Stimulated activated naive B cell treated with anti-CD40 and anti-IgM and Interleukin-4, amounts not matched to agents 10 μg/mL and 1 μg/mL and 100 μg/mL, for 72 hours (primary cell): ENCODE measurements at places on chromosomes 7 and 10.
A peak's percentile ranks its signal among the peaks of the same experiment; 100 is the strongest.

GRCh38 chr7:47183862-47184590 is 397.9 kb downstream of the TNS3 start:
- no peak for DNase-seq

DNA sequence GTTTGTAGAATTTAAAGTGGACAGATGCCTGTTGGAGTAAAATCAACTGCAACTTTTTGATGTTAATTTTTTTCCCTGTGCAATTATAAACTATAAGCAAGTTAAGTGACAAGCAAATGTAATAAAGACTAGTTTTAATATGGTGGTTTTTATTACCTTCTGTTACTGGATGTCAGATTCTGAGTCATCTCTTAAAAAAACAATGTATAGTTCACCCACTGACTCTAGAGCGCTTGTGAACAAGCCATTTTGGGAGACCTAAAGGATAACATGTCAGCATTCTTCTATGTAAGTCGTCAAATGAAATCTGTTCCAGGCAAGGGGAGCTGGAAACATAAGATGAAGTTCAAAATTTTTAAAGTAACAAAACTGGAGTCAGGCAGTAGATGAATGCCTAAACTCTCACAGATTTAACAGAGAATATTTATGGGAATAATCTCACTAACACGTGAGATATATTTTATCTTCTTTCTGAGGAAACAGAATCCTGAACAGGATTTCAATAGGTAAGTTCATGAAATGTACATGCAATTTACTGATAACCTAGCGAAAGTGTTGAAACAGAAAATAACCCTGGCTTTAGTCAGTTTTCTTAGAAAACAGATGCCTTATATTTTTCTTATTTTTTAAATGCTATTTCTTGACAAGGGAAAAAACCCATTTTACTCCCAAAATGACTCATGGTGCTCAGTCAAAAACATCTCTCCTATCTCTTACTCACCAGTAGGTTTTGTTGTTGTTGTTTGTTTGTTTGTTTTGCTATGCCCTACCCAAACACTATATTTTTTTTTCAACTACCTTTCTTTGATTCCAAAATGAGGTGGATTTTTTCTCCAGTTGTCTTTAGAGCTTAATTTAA is 91.7 kb downstream of the SLC39A12 start:
- no peak for DNase-seq

- no peak for DNase-seq
Observed at GRCh38 chr7:2818121-2818520, 26.0 kb downstream of the GNA12 start.

GRCh38 chr10:6144406-6145165 is 55.8 kb downstream of the RBM17 start:
- peak; percentile 83 for DNase-seq

DNA sequence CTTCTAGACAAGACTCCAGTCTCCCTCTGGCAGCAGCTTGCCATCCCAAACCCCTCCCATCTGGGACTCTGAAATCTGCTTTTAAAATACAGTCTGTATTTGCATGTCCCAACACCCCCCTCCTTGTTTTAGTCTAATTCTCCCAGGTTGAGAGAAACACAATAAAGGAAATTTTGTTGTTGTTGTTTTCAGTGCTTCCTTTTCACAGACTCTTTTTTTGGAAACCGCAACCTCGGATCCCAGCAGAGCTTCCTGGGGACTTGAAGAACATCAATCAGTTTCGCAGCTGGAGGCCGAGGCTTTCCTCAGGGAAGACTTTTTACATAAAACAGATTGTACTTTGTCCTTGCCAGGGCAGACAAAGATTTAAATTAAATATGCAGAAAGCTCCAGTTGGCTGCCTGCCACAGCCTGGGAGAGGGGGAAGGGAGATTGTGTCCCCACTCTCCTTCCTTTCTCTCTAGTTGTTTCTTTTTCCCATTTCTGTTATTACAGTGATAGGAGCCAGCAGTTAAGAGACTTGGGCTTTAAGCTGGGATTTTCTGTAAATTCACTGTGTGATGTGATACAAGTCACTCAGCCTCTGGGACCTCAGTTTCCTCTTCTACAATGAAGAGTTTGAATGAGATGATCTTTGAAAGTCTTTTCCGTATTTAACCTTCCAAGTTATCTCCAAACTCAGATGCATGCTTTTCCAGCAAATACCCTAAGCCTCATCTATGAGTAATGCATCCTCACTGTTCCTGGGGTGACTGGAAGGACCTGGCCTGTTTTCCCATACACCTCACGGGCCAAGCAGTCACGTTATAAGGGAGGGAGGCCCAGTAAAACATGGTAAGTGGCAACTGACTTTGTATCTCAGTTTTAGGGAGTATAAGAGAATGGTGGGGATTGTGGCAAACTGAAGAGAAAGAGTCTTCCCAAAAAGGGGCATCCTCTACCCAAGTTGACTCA is 192.3 kb downstream of the REEP3 start:
- no peak for DNase-seq

DNA sequence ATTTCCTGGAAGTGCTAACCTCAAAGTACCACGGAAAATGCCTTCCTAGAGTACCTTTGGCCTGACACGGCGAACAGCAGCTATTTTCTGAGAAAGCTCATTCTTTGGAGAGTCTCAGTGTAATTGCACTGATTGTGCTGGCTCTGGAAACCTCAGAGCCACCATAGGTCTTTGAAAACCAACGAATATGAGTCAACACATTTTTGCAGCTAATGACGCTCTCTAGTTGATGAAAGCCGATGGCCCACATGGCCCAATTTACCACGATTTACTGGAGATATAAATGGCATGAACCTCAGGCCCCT is 187.1 kb downstream of the ADARB2 start:
- DNase-seq = no peak

DNA sequence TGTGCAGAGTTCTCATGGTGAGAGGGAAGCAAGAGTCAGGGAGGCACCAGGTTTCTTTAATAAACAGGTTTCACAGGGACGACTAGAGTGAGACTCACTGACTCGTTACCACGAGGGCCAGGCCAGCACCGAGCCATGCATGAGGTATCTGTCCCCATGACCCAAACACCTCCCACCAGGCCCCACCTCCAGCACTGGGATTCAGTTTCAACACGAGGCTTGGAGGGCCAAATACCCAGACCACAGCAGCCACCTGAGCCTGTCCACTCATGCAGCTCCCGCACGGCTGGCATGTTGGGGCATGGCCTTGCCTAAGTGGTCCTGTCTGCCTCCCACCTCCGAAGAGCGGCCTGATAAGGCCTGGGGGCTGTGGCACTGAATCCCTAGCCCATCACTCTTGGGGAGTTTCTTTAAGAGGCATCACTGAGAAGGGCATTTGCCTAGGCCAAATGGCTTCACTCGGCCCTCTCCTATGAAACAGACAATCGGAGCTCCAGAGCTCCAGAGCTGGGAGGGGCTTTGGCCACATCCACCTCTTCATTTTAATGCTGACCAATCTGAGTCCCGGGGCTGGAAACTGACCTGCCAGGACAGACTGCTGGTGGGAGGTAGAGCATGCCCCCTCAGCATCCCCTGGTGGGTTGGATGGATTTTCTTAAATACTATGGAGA is 157.8 kb downstream of the DNAJB6 start:
- no peak for DNase-seq

DNA sequence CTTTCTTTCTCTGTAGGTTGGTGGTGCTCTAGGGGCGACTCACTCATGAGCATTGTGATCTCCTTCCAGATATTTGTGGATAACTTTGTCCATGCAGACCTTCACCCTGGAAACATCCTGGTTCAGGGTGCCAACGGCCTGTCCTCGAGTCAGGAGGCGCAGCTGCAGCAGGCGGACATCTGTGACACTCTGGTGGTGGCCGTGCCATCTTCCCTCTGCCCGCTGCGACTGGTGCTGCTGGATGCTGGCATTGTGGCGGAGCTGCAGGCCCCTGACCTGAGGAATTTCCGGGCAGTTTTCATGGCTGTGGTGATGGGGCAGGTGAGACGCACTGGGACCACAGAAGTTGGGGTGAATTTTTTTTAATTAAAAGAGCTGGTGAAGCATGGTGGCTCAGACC is 9.6 kb upstream of the NDUFB2 start:
- no peak for DNase-seq

DNA sequence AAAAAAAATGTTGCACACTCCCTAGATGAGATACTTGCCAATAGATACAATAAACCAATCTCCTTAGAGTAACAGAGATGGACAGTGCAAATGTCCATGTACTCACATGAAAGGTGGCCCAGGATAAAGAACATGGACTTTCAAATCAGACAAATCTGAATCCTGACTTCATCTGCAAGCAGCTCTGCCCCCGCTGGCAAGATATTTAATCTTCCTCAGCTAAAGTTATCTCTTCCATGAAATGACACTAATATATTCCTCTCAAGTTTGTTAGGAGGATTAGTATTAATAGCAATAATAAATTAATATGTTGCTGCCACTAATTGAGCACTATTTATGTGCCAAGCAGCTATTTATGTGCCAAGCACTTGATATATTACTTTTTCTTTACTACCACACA is 148.6 kb upstream of the YAE1 start:
- no peak for DNase-seq

DNA sequence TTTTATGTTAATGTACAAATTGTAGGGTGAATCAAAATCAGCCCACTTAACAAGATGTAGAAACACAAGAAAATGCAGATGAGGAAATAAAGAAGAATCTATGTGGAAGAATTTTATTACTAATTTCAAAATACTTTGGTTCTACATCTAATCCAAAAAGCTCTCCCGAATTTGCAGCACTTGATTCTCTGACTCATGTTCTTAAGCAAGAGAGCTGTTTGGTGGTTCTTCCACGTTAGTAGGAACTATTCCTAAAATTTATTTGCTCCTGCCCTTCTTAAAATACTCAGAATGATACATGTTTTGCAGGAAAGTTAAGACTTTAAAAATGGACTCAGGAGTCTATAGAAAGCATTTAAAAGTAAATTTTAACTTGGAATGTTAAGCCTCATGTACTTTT is 91.8 kb downstream of the ZMYND11 start:
- DNase-seq = no peak

DNA sequence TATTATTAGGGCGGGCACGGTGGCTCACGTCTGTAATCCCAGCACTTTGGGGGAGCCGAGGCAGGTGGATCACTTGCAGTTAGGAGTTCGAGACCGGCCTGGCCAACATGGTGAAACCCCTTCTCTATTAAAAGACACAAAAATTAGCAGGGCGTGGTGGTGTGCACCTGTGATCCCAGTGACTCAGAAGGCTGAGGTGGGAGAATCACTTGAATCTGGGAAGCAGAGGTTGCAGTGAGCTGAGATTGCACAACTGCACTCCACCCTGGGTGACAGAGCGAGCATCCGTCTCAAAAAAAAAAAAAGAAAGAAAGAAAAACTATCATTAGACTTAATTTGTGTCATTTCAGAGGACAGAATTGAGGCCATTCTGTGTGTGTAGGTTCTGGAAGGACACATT is 752.7 kb upstream of the GALNT17 start:
- DNase-seq = no peak

DNA sequence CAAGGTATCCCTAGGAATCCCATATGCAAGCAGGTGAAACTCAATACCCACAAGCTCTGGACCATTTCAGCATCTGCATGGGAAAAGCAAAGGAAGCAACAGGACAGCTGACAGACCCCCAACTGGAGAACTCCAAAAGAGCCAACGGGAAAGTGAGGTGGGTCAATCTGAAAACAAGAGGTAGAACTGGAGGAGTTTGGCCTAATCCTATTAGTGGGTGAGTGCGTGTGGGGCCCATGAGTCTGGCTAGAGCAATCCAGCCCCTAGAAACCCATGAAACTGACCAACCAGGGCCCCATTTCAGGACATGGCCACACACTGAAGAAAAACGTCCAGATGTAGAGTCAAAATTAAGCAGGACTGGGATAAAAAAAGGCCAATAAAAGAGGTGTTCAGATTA is 26.6 kb upstream of the WNT8B start:
- no peak for DNase-seq

DNA sequence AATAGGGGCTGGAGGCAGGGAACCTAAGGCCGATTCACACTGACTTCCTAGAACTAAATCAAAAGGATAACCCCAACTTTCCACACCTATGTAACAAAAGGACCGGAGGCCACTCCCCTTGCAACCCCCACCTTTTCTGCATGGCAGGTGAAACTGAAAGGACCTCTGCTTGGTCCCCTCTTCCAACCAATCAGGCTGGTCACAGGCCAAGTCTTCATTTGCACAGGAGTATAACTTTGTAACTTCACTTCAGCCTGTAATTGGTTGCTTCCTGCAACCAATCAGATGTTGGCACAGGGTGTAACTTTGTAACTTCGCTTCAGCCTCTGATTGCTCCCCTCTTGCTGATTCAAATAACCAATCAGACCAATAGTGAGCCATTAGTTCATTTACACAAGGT is 190.0 kb downstream of the FAM107B start:
- no peak for DNase-seq

- DNase-seq = no peak
Observed at GRCh38 chr10:34956756-34957155, 133.4 kb downstream of the CUL2 start.

DNA sequence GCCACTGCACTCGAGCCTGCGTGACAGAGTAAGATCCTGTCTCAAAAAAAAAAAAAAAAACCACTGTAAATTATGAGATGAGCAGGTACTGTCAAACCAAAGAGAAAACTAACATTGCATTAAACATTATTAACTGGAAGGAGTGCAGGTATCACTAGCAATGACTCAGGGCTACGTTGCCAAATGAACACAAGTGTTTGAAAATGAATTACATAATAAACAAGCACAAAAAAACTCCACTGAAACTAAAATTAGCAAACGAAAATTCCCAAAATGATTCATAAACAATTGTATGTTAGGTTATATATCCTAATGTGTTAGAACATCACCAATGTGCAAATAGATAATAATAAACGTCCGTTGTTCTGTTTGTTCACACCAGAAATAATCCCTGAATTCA is 42.8 kb downstream of the NSUN6 start:
- no peak for DNase-seq

DNA sequence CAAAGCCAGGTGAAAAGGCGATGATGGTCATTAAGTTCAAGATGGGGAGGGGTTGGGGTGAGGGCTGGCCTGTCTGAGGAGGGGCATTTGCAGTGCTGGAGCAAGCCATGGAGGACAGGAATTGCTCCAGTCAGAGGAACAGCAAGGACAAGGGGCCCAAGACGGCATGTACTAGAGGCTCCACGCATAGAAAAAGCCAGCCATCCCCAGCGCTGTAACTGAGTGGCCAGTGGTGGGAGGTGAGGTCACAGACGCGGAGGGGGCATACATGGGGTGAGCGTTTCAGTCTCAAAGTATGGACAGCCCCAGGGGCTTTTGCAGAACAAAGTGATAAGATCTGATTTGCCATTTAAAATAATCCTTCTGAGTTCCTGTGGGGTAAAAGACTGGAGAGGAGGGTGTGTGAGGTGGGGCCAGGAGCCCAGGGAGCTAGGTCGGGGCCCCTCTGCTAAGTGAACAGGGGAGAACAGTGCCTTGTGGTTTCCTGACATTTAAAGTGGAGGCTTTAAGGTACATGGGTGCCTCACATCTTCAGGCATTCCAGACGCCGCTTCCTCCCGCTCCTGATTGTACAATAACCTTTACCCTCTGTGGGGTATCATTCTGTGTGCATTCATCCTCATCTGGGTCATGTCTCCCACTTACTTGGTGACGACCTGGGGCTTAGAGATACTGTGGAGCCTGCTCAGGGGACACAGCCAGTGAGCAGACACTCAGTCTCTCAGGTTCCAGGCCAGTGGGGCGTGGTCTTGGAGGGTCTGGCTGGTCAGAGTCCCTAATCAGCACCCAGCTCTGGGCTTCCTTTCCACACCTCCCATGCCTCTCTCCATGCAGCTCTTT is 105.6 kb upstream of the GPR26 start:
- no peak for DNase-seq
